ENCODE measurements at places on chromosomes 7 and 10.

- no peak for DNase-seq
Measured at GRCh38 chr7:42611289-42611928, 300.5 kb downstream of the C7orf25 start.

DNA sequence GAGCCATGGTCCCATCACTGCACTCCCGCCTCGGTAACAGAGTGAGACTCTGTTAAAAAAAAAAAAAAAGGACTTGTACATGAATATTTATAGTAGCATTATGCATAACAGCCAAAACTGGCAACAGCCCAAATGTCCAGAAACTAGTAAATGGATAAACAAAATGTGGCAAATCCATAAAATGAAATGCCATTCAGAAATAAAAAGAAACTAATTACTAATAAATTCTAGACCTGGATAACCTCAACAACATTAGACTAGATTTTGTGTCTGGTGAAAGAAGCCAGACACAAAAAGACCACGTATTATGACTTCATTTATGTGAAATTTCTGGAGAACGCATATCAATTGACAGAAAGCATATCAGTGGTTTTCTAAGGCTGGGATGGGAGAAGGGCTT lies 74.5 kb downstream of the HPSE2 start:
- DNase-seq, result no peak

DNA sequence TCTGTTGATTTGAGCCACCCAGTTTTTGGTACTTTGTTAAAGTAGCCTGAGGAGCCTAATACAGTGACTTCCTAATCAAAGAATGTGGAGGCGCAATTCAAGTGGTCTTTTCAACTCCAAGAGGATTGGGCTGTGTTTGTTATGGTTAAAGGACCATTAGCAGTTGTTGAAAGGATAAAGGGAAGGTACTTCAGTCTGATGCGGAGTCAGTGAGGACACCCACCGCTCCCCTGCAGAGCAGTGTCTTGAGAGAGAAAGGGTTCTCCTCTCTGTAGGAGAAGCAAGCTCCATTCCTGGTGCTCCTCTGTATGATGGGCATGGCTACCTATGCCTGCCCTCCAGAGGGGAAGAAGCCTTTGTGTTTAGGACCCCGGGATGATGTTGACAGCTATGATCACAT lies 590.6 kb upstream of the C7orf33 start:
- no peak for DNase-seq

- DNase-seq, result no peak
Measured at GRCh38 chr10:89273680-89274079, 22.1 kb upstream of the LIPA start.

- DNase-seq, result no peak
Measured at GRCh38 chr10:49289480-49289879, 9.5 kb upstream of the C10orf71 start.

GRCh38 chr7:155824227-155824886 lies 12.1 kb upstream of the SHH start:
- DNase-seq, result no peak

GRCh38 chr10:34153663-34154382 lies 661.3 kb downstream of the PARD3 start:
- DNase-seq, result no peak

DNA sequence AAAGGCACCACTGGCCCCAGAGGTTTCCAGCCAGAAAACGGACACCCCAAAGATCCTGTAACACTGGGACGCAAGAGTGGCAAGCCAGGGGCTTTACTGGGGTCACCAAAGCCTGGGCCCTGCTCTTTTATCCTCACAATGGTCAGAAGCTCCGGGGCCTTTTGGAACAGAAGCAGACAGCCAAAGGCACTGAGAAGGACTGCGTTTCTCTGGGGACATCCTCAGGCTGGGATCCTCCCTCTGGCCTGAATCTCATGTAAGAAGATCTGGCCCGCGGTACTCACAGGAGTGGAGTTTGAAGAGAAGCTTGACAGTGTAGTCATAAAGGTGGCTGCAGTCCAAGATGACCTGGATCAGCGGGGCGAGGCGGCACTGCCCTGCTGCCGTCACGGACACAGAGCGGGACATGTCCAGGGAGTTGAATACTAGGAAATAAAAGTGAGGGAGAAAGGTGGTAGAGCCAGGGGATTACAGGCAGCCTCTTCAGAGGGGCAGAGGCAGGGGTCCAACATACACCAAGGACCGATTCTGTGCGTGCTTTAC lies 81.4 kb downstream of the SPDYE5 start:
- no peak for DNase-seq

DNA sequence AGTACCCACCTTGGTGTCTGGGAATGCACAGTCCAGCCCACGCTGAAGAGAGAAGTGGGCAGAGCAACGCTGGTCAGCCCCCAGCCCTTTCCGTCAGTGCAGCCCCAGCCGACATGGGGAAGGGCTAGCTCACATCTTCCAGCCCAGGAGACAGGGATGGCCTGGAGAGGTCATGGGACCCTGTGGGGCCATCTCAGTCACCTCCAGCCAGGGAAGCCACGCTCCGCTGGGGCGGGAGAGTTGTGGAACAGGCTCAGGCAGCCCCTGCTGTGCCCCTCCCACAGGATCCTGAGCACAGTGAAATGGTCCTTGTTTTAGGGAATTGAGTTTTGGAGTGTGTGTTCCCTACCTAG lies 85.1 kb downstream of the PAXIP1 start:
- DNase-seq, result no peak

DNA sequence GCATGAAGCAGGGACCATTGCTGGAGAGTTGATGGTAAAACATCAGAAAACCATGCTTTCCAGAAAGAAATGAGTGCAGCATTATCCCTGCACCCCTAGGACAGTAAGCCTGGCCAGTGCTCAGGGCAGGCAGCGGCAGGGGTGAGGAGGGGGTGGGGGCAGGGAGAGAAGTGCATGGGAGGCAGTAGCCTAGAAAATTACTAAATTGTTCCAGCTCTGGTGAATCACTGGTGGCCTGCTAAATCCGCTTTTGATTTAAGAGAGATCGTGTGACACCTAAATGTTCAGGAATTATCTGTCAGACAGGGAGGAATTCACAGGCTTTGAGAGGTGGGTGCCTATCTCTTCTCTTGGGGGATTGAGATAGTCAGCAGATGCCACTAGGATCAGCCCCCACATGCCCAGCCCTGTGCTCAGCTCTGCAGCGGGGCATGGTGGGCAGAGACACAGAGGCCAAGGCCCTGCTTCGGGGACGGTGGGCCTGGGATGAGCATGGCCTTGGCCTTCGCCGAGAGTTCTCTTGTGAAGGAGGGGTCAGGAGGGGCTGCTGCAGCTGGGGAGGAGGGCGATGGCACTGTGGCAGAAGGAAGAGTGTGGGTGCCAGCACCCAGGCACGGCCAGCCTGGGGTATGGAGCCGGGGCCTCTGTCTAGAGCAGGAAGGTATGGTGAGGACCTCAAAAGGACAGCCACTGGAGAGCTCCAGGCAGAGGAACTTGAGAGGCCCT lies 5.0 kb upstream of the AQP1 start:
- no peak for DNase-seq

- no peak for DNase-seq
Measured at GRCh38 chr7:39952803-39953202, 2.7 kb downstream of the CDK13 start.

DNA sequence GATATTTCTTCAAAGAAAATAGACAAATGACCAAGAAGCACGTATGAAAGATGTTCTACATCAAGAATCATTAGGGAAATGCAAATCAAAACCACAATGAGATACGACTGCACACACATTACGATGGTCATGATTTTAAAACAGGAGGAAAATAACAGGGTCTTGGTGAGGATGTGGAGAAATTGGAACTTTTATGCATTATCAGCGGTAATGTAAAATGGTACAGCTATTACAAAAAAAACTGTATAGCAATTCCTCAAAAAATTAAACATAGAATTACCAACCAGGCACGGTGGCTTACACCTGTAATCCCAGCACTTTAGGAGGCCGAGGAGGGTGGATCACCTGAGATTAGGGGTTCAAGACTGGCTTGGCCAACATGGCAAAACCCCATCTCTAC lies 178.8 kb upstream of the NEBL start:
- DNase-seq, result no peak

- DNase-seq, result no peak
Measured at GRCh38 chr10:4130685-4131084, 345.7 kb upstream of the KLF6 start.

DNA sequence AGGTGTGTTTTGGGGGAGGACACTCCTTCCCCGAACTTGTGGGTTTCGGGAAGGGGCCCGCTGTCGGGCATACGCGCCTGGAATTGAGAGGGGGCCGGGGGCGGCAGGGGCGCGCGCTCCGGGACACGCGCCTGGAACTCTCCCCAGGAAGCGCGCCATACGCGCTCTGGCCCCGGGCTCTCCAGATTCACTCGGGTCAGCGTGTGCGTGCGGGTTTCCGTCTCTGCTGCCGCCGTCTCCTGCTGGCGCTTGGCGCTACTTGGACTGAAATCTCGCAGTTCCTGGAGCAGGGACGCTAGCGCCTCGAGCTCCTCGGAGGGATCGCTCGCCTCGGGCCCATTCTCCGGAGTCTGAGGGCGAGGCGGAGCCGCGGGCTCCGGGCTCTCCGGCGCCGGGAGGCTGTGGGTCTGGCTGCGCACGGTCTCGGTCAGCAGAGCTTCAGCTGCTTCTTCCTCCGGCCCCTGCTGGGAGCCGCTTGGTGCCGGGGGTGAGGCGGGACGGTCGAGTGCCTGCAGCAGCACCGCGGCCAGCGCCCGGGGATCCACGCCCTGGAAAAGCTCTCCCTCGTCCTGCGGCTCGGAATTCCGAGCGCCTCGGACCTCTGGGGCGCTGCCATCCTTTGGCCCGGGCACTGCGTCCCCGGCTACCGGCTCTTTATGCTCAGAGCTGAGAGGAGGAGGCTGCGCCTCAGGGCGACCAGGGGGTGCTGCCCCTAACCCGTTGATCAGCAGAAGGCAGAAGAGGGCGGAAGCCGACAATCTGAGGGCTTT lies 1.1 kb downstream of the VGF start:
- no peak for DNase-seq

DNA sequence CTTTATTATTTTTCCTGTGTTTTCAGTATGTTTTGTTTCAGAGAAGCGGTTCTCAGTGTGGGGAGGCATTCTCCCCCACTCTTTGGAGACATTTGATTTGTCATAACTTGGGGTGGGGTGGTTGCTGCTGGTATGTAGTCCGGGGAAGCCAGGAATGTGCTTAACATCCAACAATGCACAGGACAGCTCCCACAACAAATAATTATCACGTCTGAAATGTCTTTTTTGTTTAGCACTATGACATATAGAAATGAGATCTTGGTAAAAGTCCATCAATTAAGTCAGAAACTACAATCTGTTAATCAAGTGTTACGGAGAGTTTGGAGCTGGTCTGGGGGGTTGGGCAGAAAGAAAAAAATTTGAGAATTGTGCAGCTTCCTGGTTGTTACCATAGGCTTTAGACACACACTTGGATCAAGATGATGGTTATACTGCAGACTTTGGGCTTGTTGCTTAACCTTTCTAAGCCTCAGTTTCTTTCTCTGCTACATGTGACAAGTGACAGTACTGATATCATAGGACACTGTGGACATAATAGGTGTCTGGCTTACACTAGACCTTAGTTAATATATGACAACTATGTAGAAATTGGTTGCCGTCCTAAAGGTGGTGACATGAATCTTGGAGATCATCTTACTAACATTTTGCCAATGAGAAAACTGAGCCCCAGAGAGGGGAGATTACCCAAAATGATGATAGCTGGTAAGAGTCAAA lies 113.7 kb downstream of the LRMDA start:
- no peak for DNase-seq

DNA sequence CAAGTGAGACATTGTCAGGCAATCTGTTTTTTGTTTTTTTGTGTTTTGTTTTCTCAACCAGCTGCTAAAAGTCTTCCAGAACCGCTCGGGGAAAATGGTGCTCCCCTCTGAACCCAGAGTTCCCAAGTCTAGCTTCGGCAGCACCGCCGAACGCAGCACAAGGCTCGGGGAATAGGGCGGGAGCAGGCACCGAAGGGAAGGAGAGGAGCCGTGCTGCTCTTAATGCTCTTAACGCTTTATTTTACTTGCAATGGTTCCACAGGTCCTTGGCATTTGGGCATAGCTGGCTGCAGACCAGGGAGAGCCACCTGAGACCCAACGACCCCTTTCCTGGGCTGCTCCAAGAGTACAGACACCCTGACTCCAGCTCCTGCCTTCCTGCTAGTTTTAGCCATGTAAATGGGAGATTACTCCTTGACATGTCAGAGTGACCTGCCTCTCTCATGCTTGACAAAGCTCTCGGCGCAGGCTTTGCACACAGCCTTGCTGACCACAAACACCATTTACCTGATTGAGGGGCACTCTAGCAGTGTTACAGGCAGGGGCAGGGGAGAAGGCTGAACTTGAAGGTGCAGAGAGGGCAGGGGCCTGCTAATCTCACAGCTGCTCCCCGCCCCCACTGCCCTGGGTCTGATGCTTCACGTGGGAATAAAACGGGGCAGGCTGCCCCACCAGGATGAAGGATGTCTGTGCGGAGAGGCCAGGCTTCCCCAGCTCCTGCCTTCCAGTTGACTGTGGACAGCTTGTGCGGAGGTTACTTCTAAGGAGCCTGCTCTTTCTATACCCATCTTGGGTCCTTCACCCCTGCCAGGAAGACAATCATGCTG lies 58.6 kb upstream of the EFCAB10 start:
- no peak for DNase-seq

DNA sequence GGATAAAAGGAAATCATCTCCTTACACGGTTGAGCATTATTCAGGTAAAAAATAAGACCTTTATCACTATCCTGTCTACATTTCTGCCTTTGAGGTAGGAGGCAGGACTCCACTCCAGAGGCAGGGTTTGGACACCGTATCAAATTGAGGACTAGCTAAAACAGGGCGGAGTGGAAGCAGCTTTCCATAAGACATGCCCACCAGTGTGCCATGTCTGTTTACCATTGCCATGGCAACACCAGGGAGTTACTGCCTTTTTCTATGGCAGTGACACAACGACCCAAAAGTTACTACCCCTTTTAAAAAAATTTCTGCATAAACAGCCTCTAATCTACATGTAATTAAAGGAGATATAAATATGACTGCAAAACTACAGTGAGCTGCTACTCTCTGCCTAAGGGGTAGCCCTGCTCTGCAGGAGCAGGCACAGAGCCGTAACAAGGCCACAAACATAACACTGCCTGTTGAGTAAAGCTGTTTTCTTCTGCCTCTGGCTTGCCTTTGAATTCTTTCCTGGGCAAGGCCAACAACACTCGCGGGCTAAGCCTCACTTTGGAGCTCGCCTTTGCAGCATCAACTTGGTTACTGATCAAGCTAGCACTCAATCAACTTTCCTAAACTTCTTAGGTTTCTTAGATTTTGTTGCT lies 26.5 kb downstream of the DGKB start:
- no peak for DNase-seq

DNA sequence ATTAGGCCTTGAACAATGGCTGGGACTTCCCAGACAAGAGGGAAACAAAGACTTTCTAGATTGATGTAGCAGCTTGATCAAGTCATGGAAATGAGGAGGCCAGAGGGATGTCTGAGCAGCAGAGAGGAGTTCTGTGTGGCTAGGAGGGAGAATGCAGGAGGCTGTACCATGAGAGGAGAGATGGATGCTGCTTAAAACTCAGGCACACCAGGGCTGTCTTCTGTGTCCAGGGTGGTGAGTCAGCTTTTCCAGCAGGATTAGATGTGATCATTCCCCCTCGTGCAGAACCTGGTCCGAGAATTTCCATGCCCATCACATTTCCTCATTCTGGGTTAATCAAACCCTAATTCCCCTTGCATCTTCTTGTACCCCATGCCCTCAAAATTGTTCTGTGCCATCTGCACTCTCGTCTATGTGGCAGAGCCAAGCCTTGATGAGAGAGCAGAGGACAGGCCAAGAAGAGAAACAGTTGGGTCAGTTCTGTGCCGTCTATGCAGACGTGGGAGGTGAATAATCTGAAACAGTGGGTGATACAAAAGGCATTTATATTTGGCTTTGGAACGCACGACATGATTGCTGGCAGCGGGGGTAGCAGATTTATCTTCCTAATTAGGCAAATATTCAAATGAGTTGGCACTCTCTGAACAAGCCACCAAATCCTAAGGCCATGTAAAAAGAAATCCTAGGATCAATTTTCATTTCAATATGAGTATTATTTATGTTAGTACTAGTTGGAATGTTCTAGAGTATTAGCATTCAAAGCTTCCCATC lies 160.7 kb downstream of the TMEM178B start:
- DNase-seq, result no peak

All from activated T-helper 1 cell treated with anti-CD3 and anti-CD28 coated beads, Interleukin-2, amount 50 U/mL, for 16 hours (primary cell).